ENCODE measurements at places on chromosomes 3 and 15.

- DNase-seq = no peak
These were observed 28.1 kb upstream of the KLHL6 start for GRCh38 chr3:183583331-183584245.

- no peak for DNase-seq
These were observed 86.8 kb downstream of the BFSP2 start for GRCh38 chr3:133486658-133487057.

- DNase-seq = no peak
These were observed 113.5 kb downstream of the RAB11A start for GRCh38 chr15:65982627-65983322.

GRCh38 chr3:46549408-46549904, 16.6 kb downstream of the LRRC2 start:
- DNase-seq = no peak

DNA sequence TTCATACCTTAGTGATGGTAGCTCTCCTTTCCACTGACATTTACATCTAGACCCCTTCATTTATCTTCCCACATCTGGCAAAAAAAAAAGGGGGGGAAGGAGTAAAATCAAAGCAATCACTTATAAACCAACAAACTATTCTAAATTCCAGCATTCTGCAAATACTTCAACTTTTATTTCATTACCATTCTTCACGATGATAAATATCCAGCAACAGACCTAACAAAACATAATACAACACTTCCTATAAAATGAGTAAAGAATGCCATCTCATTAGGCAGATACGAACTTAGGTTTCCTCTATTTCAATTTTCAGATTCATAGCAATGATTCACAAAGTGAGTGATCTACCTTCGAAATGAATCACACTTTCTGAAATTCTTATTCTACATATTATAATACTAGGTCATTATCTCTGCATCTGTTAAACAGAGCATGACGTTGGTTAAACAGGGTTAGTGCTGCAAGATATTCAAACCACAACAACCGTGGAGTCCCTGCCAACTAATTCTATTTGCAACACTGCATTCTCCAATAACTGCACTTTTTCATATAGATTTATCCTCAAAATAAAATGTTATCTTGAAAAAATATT, at the start of gene LRRFIP2:
Gene LRRFIP2, minus strand, starts transcription at position 51 of the 595 bp plus-strand sequence. CDS start 25,599 bp downstream, outside the sequence.
- no peak for DNase-seq

DNA sequence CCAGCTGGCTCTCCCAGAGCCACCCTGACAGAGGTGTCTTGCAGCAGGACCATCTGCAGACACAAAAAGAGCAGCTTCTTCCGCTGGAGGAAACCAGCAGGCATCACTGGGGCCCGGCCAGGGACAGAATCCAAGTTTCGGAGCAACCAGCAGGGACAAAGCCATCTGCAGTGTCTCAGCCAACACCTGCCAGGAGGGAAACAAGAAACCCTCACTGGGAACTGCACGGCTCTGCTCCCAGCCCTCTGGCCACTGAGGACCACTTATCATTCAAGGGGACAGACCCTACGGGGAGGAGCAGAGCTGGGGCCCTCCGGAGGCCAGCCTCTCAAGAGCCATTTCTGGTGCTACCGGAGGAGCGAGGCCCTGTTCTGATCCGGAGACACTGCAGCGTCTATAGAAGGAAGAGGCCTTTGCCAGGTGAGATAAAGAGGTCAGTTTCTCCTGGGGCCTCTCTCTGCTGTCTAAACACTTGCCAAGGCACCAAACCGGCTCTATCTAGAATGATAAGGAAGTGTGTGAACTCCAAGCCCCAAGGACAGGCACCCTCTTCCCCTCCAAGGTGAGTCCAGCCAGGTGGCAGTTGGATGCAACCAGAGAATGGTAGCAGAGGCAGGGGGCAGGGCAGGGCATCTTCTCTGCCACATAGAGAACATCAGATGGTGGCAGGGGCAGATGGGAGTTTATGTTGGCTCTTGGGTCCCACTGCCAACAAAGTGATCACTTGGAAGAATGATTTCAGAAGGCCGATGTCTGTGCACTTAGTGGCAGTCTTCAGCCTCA, 89.0 kb downstream of the CHSY1 start:
- DNase-seq = no peak
